Testis (tissue), 5 donors: ENCODE measurements at places on chromosomes 3 and 15.

DNA sequence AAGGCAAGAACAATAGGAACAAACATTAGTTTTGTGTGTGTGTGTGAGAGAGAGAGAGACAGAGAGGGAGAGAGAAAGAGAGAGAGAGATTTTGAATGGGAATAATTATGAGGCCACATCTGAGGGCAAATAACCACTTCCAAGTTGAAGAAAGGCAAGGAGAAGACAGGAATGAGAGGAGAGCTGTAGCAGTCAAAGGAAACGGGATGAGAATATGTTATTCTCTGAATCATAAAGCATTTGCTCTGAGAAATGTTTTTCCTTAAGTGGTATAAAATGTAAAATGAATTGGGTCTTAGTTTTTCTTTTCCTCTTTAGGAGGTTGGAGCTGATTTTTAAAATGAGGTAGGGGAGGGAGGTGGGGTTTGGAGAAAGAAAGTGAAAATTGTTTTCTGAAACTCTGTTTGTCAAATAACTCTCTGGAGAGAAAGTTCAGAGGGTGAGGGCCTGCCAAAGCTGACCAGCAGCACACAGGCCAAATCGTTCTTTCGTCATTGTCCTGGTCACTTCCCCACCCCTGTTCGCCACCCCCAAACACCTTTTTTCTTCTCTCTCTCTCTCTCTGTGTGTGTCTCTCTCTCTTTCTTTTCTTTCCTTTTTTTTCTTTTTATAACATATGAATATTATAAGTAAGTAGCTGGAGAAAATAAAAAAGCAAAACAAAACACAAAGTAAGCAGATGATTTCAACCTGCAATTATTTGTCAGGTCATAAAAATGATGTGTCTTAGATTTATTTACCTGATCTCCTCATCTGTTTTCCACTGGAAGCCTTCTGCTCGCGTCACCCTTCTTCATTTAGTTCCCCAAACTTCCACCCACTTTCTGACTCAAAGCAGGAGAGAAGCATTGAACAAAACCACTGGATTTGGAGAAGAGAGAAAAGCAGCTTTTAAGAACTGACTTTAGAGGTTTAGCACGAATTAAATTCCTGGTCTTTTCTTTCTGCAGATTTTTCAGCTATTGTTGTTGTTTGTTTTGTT is 110.6 kb downstream of the LPP start:
- no peak for DNase-seq

DNA sequence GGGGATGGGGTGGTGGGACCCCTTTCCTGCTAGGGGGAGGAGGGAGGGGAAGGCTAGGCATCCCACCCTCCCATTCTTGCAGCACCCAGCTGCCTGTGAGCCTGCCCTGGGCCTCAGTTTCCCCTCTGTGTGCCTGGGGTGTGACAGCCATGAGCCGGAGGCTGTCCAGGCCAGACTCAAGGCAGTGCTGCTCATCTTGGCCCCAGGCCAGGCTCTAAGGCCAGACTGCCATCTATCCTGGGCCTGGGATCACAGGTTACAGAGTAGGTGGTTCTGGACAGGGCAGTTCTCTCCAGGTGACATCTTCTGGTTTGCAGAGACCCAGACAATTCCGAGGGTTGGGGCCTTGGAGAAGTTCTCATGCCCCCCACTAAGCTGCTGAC is 3.3 kb upstream of the VILL start:
- DNase-seq = peak; percentile 11

- DNase-seq = no peak
Measured at GRCh38 chr15:38205526-38206272, 46.9 kb upstream of the SPRED1 start.

GRCh38 chr3:3771567-3771966 is 27.7 kb upstream of the LRRN1 start:
- no peak for DNase-seq

DNA sequence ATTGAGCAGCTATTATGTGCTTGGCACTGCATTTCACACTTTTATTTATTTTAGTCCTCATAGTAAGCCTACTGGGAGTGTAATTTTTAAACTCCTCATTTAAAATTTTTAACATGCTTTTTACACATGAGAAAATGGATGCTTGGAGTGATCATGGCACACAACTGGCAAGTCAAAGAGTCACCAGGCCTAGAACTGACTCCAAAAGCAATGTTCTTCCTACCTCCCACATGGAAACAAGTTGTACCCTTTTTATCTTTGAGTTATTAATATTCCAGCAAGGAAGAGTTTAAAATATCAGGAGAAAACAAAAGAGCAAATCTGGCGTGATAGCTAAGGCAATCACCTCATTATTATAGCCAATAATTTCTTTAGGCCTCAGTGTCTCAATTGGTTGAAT is 100.6 kb downstream of the MEIS2 start:
- DNase-seq = no peak

DNA sequence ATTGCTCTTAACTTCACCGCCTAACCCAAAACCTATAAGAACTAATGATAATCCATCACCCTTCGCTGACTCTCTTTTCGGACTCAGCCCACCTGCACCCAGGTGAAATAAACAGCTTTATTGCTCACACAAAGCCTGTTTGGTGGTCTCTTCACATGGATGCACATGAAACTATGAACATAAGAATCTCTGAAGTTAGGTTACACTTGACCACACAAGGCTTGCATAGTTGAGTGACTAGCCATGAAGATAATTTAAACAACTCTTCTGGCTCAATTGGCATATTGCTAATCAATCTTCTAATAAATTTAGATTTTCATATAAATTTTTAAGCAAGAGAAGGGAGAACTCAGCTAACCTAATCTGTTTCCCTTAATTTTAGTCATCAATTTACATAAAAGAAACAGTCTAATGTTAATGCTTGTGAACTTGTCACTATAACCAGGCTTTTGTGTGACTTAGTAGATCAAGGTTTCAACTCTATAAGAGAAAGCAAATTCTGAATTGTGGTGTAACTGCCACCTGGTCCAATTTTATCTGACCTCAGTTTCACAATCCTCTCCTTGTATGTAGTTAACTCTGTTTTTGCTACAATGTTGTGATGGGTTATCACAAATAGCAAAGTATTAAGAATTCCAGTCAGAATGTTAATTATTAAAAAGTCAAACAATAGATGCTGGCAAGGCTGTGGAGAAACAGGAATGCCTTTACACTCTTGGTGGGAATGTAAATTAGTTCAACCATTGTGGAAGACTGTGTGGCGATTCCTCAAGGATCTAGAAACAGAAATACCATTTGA is 82.0 kb downstream of the HHLA2 start:
- no peak for DNase-seq

- peak; percentile 17 for DNase-seq
Measured at GRCh38 chr3:28575100-28575745, 226.6 kb upstream of the AZI2 start.
